EL (cell line): ENCODE measurements at places on chromosomes 4 and X.

DNA sequence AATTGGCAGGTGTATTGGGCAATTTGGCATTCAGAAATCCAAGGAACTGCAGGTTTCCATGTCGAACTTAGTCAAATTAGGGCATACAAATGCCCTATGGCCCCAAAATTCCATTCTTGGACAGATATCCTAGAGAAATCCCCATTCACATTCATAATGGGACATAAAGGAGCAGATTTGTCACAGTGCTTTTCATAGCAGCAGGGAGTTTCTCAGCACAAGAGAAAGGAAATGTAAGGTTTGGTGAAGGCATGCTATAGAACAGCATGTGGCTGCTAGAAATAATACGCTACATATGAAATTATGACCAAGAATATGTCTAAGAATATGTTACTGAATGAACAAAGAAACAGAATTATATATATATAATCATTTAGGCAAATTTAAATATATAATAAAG, 437.5 kb upstream of the BOD1L1 start:
- no peak for DNase-seq

DNA sequence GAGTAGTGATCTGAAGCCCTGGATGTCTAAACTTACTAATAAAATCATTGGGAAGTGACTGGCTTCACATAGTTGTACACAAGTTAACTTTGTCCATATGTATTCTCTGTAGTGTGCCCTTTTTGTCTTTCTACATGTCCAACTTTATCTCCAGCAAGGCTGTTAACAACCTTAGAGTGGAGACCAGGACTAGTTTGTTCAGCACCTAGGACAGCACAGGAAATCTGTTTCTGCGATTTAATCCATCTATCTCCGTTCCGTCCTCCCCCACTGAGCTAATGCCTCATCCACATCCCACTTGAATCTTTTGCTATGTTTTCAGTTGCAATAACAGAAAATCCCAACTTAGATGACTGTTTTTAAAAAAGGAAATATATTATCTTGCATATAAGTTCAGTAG, 3.4 kb upstream of the ARR3 start:
- no peak for DNase-seq

- DNase-seq = no peak
These were observed 8.3 kb upstream of the CXCL8 start for GRCh38 chr4:73731968-73732610.

DNA sequence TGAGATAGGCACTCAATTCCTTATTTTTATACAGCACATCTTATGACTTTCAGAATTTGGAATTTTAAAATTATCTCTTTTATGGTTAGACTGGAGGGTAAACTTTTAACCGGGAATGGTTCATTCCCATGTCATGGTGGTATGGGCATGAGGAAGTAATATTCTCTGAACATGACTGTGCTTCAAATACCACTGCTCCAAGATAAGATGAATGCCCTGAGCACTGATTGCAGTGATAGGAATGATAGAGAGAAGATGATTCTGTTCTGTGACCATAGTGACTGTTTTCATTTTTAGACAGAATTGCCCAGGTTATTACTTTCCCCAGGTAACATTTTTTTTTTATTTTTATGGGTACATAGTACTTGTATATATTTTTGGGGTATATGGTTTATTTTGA, 187.4 kb downstream of the ATOH1 start:
- DNase-seq = no peak

DNA sequence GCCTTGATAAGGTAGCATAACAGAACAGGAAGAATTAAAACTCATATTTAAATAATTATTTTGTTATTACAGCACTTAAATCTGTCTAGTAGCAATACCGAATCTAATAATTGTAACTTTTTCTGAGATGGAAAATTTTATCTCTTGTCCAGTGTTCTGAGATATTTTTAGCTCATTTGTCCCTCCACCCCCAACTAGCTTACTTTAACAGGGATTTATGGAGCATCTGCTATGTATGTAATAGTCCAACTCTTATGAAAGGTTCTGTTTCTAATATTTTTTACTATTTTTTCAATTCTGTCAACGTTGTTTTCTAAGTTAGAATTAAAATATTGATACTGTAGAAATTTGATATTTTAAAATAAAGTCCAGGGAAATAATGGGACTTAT, 38.2 kb upstream of the NUDT6 start:
- no peak for DNase-seq

DNA sequence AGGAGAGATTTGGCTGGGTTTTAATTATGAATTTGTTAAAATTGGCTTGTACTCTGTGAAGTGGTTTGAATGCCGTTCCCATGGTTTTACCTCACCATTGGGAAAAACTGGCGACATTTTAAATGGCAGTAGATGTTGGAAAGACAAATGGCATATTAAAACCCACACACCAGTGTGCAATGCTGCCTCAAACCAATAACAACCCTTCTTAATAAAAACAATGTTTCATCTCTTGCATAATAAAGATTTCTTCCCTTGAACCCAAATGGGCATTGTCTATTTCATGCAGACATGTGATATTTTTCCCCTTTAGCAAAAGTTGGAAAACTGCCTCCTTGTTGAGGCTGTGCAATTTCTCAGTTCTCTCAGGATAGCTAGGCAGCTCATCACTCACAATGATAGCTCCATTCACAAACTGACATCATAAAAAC, 33.7 kb downstream of the GABRB1 start:
- no peak for DNase-seq

DNA sequence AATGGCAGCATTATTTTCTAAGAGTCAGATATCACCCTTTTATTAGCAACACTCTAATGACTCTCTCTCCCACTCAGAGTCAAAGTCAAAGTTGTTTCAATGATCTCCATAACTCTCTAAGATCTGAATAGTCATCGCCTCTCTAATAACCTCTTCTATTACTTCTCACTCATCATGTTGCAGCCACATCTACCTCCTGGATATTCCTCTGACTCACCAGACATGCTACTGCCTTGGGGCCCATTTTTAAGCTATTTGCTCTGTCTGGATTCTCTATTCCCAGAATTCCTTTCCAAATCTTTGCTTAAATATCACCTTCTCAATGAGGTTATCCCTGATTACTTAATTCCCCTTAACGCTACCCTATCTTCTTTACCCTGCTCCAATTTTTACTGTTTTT, 391.8 kb upstream of the MAGEB16 start:
- no peak for DNase-seq

DNA sequence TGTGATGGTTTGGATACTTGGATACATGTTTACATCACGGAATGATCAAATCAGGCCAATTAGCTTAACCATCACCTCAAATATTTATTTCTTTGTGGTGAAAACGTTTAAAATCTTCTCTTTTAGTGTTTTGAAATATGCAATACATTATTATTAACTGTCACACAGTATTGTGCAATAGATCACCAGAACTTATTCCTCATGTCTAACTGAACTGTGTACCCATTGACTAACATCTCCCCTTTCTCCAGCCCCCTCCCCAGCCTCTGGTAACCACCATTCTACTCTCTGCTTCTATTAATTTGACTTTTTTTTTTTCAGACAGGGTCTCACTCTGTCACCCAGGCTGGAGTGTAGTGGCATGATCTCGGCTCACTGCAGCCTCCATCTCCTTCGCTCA, 471.9 kb downstream of the BCOR start:
- no peak for DNase-seq

GRCh38 chr4:88879991-88880390, 177.0 kb downstream of the FAM13A start:
- no peak for DNase-seq

DNA sequence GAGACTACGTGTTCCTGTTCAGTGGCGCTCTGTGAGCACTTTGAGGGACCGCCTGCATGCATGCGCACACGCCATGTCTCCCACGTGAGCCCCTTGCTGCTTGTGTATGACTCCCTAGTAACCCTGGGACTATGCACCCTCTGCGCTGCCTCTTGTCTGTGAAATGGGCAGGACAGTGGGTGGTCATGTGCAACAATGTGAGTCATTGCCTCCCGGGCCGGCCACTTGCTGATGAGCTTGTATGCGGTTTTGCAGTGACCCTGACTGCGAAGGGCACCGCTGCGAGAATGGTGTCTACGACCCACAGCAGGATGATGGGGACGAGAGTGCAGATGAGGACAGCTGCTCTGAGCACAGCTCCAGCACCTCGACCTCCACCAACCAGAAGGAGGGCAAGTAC, 61.4 kb downstream of the TNIP2 start:
- peak; percentile 22 for DNase-seq

- DNase-seq = no peak
These were observed 53.1 kb downstream of the NAA11 start for GRCh38 chr4:79272761-79273160.

DNA sequence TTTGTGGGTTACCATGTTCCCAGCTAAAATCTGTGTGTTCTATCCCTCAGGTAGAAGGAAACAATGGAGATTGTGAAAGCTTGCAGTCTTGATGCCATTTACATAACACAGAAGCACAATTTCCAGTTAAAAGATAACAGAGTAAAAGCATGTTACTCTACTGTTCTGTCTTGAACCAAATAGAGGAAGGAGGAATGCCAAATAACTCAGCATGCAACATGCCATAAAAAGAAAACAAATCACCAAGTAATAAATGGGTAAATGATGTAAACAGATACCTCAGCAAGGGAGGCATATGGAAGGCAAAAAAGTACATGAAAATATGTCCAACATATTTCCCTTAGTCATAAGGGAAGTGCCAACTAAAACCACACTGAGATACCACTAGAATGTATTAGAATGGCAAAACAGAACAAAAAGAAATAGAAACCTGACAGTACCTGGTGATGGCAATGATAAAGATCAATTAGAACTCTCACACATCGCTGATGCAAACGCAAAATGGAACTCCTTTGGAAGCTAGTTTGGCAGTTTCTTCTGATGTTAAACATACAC, 502.6 kb upstream of the HS3ST1 start:
- DNase-seq = no peak

DNA sequence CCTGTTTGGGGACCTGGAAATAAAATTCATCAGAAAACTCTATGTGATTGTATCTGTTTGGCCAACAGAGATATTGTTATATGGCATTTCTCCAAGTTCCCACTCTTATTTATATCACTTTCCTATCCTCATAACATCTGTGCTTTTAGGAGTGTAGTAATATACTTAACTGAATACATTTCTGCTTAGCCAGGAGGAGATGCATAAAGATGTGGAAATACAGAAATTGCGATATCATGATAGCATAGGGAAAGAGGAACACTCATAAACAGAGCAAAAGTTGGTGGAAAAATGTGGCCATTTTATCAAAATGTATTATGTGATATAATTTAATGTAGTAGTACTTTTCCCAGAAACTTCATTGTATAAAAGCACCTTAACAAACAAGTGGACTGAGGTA, 46.1 kb upstream of the TSPAN7 start:
- no peak for DNase-seq

- DNase-seq = no peak
These were observed 45.3 kb downstream of the ANK2 start for GRCh38 chr4:113094802-113095201.

GRCh38 chr4:85498068-85498733, 23.3 kb downstream of the ARHGAP24 start:
- DNase-seq = peak; percentile 94

- peak; percentile 24 for DNase-seq
These were observed 18.5 kb upstream of the DCAF4L1 start for GRCh38 chr4:41963105-41963504.

- DNase-seq = no peak
These were observed 46.9 kb upstream of the SMARCAD1 start for GRCh38 chr4:94160774-94161173.

DNA sequence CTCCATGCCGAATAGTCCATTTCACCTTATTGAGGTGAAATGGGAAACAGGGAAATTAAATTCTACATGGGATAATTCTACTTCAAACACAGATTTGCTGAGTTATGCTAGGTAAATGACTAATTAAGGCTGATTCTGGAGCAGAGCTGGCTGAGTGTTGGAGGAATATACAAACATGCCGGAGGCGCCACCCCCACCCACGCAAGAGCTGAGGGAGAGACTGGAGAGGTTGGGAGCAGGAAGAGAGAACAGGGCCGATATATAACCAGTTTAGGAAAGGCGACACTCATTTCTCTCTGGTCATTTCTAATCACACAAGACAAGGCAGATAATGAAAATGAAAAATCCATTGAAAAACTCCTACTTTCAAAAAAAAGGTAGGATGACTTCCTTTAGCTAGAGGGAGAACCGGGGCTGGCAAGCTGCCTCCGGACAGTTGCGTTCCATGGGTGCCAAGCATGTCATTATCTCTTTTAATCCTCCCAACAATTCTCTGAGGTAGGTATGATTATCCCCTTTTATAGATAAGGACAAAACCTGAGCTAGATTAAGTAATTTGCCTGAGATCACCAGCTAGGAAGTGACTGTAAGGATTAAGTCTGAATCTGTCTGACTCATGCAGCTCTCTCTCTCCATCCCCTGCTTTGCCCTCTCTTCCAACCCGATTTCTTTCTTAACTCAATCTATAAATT, 27.6 kb upstream of the CFAP299 start:
- peak; percentile 78 for DNase-seq

DNA sequence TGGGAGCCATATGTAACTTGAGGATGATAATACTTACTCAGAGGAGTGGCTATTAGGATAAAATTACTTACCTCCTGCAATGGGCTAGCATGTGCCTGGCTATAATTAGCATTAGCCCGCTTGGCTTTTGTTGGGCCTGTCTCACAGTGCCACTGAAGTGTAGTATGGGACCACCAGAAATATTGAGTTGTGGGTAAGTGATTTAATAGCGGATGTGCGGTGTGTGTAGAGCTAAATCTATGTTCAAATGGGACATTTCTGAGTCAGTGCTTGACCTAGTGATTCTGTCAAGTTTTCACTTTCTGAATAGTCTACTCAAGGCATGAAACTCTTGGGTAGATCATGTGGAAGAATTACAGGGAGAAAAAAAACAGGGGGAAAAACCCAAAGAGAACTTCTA, 3.5 kb upstream of the CLNK start:
- DNase-seq = no peak

DNA sequence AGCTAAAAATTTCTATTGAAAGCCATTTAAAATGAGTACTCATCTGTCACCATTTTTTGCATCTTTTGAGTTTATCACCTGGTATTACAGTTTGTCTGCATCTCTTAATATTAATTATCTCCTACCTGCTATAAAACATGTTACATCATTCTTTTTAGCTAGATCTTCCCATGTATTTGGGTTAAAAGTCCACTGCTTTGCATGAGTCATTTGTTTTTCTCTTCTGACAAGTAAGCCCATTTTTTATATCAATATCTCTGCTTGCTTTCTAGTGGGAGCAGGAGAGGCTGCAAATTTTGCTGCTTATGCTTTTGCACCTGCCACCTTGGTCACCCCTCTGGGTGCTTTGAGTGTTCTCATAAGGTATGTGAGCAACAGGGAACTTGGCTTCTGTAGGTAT, 16.1 kb downstream of the NIPAL1 start:
- no peak for DNase-seq
